ELR (cell line): ENCODE measurements at places on chromosomes 5 and 9.

- peak; percentile 67 for DNase-seq
These were observed 47.5 kb downstream of the UIMC1 start for GRCh38 chr5:176959051-176959450.

- no peak for DNase-seq
These were observed 3.7 kb upstream of the EGFL7 start for GRCh38 chr9:136658849-136659535.

DNA sequence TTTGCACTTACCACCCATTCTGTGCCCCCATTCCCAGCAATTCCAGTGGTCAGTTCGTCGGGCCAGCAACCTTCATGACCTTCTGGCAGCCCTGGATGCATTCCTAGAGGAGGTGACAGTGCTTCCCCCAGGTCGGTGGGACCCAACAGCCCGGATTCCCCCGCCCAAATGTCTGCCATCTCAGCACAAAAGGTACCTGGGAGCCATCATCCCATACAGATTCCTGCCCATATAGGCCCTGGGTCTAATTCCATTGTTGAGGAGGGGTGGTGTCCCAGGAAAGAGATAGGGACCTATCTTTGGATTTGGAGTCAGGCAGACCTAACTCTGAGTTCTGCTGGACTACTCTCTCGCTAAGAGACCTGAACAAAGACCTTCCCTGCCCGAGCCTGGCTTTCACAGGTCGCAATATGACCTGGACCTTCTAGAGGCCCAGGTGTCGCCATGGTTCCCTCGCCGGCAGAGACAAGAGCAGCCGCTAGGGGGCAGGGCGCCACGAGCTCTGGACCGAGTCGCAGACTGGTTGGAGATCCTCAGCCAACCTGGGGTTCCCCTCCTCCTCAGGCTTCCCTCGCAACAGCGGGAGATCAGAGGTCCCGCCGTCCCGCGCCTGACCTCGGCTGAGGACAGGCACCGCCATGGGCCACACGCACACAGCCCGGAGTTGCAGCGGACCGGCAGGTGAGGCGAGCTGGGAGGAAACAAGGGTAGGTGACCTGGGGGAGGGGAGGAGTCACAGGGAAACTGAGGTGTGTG, 3.1 kb downstream of the SLC4A9 start:
- DNase-seq = peak; percentile 82

DNA sequence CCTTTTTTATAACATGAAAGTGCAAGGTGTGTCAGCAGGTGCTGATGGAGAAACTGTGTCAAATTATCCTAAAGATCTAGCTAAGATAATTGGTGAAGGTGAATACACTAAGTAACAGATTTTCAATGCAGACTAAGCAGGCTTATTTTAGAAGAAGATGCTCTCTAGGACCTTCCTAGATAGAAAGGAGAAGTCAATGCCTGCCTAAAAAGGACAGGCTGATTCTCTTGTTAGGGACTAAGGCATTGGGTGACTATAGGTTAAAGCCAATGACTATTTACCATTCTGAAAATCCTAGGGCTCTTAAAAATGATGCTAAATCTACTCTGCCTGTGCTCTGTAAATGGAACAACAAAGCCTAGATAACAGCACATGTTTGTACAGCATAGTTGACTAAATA, 1682.4 kb downstream of the MAT2B start:
- DNase-seq = no peak

DNA sequence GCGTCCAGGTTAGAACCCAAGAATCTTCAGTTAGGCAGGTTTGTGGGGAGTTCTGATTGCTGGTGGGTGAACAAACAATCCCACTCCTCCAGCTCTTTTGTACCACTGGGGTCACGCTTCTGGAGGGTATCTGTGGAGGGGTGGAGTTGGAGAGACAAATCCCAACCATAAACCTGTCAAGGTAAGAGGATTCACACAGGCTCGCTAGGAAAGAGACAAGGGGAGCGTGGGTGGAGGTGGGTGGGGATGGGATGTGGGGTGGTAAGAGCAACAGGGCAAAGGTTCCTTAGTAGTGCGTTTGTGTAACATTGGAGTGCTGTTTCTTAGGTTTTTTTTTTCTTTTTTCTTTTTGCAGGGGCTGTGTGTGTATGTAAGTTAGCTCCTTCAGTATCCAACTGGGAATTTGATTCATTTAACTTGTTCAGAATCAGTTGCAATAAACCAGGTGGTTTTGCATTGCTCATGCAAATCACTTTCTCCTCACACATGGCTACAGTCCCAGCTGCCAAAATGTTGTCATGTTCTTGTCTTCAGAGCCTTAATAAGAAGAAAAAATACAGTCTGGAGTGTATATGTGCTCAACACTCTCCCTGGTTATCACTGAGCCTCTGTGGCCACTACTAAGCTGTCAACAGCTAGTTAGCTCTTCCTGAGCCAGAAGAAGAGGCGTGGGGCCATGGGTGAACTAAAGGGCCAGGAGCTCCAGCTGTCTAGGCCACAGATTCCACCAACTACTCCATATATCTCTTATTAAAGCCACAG, 164.0 kb upstream of the RAD23B start:
- DNase-seq = no peak

GRCh38 chr5:6590581-6590980, 42.3 kb downstream of the NSUN2 start:
- no peak for DNase-seq

DNA sequence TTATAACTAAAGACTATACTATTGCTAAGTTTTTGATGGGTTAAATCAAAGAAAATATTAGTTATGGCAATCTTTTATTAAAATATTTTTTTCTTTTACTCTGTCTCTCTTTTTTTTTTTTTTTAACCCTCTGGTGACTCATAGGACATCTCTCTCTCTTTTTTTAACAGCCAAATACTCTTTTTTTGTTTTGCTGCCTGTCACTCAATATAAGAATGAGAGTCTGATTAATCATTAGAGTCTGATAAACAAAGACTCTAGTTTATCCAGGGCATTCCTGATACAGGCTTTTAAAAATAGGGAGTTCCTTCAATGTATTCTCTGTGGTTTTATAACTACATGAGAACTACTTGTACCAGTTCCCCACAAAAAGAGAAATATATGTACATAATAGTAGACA, 77.3 kb downstream of the SLC38A9 start:
- peak; percentile 10 for DNase-seq
